IMR-90 (cell line): ENCODE measurements at places on chromosomes 7 and 10. TPM values are rescaled to one million over a fixed set of nuclear protein-coding genes. Genes with fewer than 3 reads are reported as not detected.

The LHFPL3 gene
- not detected in 2 replicates for total RNA-seq

The ZNF117 gene
- total RNA-seq = 2.9 and 4.4 TPM in 2 replicates

The AFAP1L2 gene
- under 0.01 TPM in 1 of 2 replicates, not detected in the other for total RNA-seq

The AKR1D1 gene
- not detected in 2 replicates for total RNA-seq

The PTPN20 gene
- not detected in 2 replicates for total RNA-seq

The GIMAP5 gene
- not detected in 2 replicates for total RNA-seq

The PRKG1 gene
- total RNA-seq = 18.3 and 22.5 TPM in 2 replicates

The CUZD1 gene
- total RNA-seq = 0.36 and 0.56 TPM in 2 replicates

The C7orf25 gene
- 6.1 and 8.9 TPM in 2 replicates for total RNA-seq

The ANLN gene
- total RNA-seq = 209 and 276 TPM in 2 replicates

The FEZF1 gene
- total RNA-seq = not detected in 2 replicates

The FGFR2 gene
- under 0.01 TPM in 1 of 2 replicates, not detected in the other for total RNA-seq

The TAS2R41 gene
- not detected in 2 replicates for total RNA-seq

The PRLHR gene
- total RNA-seq = not detected in 2 replicates

The GNAI1 gene
- 26.5 and 44.2 TPM in 2 replicates for total RNA-seq

The C10orf90 gene
- 0.18 TPM in 1 of 2 replicates, not detected in the other for total RNA-seq

The C7orf33 gene
- total RNA-seq = not detected in 2 replicates

The RBP4 gene
- total RNA-seq = not detected in 2 replicates

The PRPS1L1 gene
- total RNA-seq = not detected in 2 replicates

The SUMF2 gene
- total RNA-seq = 93.0 and 97.3 TPM in 2 replicates

The HOXA3 gene
- total RNA-seq = 0.83 and 0.90 TPM in 2 replicates

The ARHGEF35 gene
- total RNA-seq = not detected in 2 replicates

The CLCN1 gene
- not detected in 2 replicates for total RNA-seq

The KAZALD1 gene
- total RNA-seq = 8.1 and 9.1 TPM in 2 replicates

The CAMK1D gene
- total RNA-seq = 4.2 and 5.0 TPM in 2 replicates

The DNA2 gene
- 5.6 and 10.0 TPM in 2 replicates for total RNA-seq

The CTAGE8 gene
- total RNA-seq = not detected in 2 replicates

The CYP26C1 gene
- total RNA-seq = under 0.01 TPM in 1 of 2 replicates, not detected in the other

The SAMD9L gene
- 4.1 and 6.4 TPM in 2 replicates for total RNA-seq

The NPY4R gene
- total RNA-seq = 0.83 and 1.1 TPM in 2 replicates

The HTR5A gene
- not detected in 2 replicates for total RNA-seq

The ACTL6B gene
- not detected in 2 replicates for total RNA-seq

The DPYSL4 gene
- total RNA-seq = 7.2 and 8.1 TPM in 2 replicates

The AQP1 gene
- total RNA-seq = 0.18 and 0.28 TPM in 2 replicates

The SPDYE8 gene
- not detected in 2 replicates for total RNA-seq

The PHYH gene
- total RNA-seq = 9.7 and 10.9 TPM in 2 replicates

The MOGAT3 gene
- total RNA-seq = not detected in 2 replicates

The OPN1SW gene
- total RNA-seq = not detected in 2 replicates

The PUS7 gene
- 17.0 and 24.7 TPM in 2 replicates for total RNA-seq
